NCI-H460 (cell line): ENCODE measurements at places on chromosomes 11 and 22. TPM values are rescaled to one million over a fixed set of nuclear protein-coding genes. Genes with fewer than 3 reads are reported as not detected.

HBG2 gene
- not detected in 2 replicates for total RNA-seq

LINC01488 gene
- not detected in 2 replicates for total RNA-seq

TENM4 gene
- total RNA-seq, result not detected in 2 replicates

SCUBE1 gene
- total RNA-seq, result 3.2 and 5.3 TPM in 2 replicates
